LHCN-M2 (cell line): ENCODE measurements at places on chromosomes 7 and 10.

GRCh38 chr7:90621125-90621746 is 25.1 kb downstream of the CDK14 start:
- DNase-seq = peak; percentile 6

GRCh38 chr10:69362471-69362954 is 54.2 kb downstream of the TACR2 start:
- DNase-seq = peak; percentile 96

- peak; percentile 31 for DNase-seq
Observed at GRCh38 chr7:96238976-96239766, 82.7 kb downstream of the SLC25A13 start.

- DNase-seq = no peak
Observed at GRCh38 chr10:22646388-22646853, 68.0 kb downstream of the PIP4K2A start.

DNA sequence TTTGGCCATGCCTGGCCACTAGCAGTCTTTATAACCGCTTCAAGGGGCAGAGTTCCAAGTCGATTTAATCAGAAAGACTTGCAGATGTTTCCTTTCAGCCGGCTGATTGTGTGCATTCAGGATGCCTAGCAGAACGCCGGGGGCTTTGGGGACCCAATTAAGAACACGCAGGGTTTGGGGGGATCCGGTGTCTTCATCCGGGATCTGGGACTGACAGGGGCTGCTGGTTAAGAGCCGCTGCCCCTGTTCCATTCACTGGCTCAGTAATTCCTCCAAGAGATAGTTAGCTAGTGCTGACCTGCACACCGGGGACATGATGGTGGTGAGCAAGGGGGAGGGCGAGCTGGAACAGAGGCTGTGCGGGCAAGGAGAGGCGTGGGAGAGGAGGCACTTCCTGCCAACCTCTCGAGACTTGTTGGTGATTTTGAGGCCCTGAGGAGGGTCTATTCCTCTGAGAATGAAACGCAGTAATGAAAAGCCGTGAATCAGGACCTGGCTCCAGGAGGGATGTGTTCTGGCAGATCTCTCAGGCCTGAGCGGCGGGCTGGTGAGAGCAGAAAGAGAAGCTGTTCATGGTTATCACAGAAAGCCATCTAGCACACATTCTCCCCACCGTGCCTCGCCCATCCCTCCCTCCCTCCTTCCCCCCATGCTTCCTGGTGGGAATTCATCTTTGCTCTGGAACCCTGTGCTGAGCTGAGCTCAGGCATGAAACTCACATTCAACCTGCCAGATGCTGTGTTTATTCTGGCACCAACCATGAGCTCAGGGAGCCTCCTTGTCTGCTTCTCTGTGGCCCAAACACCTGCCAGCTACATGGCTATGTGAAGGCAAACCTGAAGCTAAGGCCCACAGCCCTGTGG is 152.0 kb downstream of the CCDC3 start:
- no peak for DNase-seq

- peak; percentile 85 for DNase-seq
Observed at GRCh38 chr10:132665946-132666704, 119.8 kb downstream of the NKX6-2 start.

GRCh38 chr7:75639071-75639885 is 99.5 kb downstream of the HIP1 start:
- peak; percentile 44 for DNase-seq

- DNase-seq = no peak
Observed at GRCh38 chr10:83333566-83333965, 805.7 kb upstream of the GHITM start.

DNA sequence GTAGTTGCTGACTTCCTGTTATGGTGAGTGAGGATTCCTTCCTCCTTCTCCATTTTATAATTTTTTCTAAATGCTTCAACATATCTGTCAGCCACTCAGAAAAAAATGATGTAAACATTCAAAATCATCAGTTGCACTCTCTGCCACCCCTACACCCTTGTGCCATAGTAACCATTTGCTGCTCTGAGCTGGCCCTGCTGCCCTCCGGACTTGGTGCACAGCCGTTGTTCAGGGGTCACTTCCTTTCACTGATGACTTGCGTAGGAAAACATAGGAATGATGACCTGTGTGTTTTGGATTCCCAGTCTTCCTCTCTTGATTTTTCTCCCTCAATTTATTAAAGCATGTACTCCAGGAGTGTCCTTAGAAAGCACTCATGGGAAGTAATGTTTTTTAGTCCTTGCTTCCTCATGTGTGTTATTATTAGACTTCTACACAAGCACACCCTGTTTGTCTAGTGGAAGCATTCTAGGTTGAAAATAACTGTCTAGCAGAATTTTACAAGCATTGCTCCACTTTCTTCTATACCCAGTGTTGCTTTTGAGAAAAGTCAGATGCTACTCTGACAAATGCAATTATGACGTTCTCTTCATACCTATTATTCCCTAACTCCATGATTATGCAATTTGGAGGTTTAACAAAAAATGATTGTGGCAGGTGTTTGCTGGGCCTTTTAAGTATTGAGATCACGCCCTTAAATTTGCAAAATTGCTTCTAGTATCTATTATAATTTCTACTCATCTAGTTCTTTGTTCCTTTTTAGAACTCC is 62.6 kb upstream of the MTPN start:
- DNase-seq = no peak

DNA sequence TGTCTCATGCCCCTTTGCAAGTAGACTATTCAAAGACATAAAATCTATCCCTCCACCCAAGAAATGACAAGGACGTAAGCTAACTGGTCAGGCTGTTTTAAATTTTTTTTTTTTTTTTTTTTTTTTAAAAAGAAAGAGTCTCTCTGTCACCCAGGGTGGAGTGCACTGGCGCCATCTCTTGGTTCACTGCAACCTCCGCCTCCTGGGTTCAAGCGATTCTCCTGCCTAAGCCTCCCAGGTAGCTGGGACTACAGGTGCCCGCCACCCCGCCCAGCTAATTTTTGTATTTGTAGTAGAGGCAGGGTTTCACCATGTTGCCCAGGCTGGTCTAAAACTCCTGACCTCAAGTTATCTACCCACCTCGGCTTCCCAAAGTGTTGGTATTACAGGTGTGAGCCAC is 11.2 kb downstream of the TRA2A start:
- no peak for DNase-seq

- no peak for DNase-seq
Observed at GRCh38 chr7:158442260-158442659, 145.4 kb downstream of the PTPRN2 start.

- peak; percentile 49 for DNase-seq
Observed at GRCh38 chr10:28991333-28992270, 297.3 kb upstream of the LYZL1 start.

DNA sequence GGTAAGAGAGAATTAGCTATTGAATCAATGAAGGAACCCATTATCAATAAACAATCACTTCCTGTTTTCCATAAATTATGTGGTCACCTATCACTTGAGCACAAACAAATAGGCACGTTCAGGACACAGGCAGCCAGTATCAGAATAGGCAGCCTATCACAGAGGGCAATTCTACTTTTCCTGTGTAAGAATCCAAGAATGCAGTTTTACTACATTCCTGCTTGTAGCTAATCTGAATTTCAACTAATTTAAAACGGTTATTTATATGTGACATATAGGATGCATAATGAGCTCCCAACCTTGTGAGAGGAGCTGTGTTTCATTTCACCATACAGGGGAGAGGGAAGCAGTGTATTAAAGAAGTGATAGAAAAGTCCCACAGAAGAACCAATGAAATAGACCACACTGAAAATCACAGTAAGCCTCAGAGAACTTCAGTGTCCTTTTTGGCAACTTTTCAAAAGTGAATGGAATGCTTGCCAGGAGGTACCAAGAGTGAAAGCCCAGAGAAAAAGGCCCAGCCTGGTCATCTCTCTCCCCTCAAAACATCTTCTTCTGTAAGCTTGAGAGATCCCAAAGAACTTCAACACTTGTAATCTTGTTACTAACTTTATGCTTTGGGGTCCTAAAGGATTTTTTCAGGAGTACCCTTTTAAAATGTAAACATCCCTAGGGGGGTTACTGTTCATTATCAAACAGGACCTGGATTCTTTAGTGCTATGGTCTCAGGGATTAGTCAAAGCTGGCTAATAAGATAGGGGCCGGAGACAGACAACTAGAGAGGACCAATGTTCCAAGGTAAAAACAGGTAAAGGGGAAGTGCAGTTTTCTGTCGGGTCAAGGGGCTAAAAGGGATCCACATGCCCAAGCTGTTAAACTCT is 1.3 kb downstream of the IMMP2L start:
- DNase-seq = peak; percentile 49

DNA sequence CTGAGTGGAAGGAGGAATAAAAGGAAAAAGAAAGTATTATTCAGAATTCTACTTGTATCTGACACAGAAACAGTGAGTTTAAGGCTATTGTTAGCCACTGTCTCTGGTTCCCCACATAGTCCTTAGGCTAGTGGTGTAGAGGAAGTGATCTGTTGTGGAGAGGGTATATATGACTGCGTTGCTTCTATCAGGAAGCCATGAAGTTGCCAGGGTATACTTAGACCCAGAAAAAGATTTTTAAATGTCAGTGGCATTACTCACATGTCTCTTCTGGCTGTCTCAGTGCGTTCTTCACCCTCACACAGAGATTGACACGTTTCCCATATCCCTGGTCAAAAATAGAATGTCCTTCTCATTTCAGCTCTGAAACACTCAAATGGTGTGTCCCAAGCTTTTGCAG is 72.7 kb downstream of the SEM1 start:
- DNase-seq = no peak

- no peak for DNase-seq
Observed at GRCh38 chr7:5352440-5353010, 69.8 kb downstream of the SLC29A4 start.

DNA sequence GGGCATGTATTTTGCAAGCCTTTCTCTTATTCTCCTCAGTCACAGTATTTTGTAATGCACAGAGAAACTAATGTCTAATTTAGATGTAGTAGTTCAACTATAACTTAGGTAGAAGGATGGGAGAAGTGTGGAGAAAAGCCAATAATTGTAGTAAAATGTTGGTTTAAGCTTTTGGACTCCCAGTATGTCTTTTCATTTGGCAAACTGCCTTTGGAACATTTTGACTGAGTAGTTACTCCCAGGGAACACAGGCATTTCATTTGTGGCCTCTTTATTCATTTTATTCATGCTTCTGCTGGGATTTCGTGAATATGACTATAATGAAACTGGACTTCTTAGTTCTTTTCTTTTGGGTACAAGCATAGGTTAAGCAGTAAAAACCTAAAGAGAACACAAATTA is 79.0 kb downstream of the EXOC4 start:
- no peak for DNase-seq

- DNase-seq = peak; percentile 5
Observed at GRCh38 chr7:124152859-124153692, 120.2 kb upstream of the TMEM229A start.

GRCh38 chr10:97889461-97890265 is 40.0 kb downstream of the GOLGA7B start:
- no peak for DNase-seq

DNA sequence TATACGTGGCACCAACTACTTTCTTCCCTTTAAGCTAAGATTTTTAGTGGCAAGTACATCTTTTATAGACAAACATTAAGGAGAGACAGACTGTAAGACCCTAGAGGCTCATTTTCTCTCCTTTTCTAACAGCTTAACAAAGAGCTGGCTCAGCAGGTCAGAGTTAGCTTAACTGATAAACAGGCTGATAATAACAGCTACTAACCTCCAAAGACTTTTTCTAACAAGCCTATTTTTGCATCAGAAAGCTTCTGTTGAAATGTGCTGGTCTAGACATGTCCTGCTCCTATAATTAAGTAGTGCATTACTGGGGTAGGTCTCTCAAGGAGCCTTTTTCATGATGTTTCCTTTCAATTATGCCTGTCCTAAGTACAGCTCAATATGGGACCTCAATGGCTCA is 238.2 kb upstream of the FAM3C start:
- DNase-seq = no peak

DNA sequence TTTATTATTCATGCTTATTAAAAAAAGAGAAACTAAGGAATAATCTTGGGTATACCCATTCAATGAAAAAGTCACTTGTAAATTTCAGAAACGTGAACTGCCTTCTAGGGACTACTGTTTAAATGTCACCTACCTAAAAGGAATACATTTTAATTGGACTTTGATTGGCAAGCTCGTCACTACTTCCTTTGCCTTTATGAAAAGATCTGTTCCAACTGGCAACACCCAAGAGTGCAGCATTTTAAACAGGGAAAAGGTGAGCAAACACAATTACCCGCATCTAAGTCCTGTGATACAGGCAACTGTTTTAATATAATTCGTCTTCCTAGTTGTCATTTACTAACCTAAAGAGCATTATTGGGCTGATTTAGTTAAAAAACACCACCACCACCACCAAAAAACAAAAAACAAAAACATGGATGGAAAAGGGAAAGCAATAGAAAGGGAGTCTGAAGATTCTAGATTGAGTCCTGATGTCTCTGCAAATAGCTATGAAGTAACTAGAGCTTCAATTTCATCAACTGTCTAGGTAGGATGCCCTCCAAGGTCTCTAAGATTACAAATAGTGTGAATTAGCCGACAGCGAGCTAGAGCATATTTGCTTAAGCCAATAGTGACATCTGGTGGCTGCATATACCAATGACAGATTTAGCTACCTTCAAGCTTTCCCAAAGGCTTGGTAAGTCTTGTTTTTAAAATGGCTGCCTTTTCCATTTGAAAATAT is 33.8 kb upstream of the ICA1 start:
- peak; percentile 86 for DNase-seq

DNA sequence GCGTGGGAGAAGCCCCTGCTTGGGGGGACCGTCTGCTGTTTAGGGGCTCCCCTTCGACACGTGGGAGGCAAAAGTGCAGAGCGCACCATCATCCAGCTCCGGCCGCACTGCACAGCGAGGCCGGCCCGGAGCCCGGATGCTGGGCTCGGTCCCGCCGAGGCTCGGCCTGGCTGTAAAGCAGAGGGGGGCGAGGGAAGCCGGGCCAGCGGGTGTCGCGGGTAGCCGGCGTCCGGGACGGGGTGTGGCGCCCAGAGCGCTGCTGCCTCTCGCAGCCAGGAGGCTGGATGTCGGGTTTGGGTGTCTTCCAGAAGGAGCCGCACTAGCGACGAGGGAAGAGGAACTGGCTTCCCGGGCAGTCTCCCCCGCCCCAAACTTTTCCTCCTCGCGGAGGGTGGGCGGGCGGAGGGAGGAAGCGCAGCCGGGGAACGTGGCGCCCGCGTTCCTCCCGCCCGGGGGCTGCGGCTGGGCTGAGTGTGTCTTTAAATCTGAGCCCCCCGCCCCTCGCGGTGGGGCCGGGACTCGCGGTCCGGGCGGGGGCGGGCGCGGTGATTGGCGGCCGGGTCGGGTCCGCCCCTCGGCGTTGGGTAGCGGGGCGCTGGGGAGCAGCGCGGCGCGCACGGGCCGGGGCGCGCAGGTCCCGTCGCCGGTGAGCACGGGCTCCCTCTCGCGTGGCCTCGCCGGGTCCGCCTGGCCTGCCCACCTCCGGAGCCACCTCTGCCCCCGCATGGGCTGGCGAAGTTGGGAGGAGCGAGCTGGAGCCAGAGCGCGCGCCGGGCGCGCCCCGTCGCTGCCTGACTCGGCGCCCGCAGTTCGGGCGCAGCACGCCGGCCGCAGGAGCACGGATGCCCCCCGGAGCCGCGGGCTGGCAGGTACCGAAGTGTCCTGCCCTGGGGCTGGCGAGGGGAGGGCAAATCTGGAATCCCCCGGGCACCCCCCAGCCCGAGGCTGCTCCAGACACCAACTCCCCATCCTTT is at the start of gene PALD1:
Gene PALD1, plus strand, starts transcription at position 577 of the 974 bp plus-strand sequence. CDS start 47,185 bp downstream, outside the sequence.
- no peak for DNase-seq
